ENCODE measurements at places on chromosomes 16 and 17. TPM values are rescaled to one million over a fixed set of nuclear protein-coding genes. Genes with fewer than 3 reads are reported as not detected.

- DNase-seq: no peak
Observed at GRCh38 chr16:57711-58110, 4.1 kb downstream of the SNRNP25 start.

GRCh38 chr16:66885491-66885890 is 5.2 kb downstream of the PDP2 start:
- no peak for DNase-seq

- no peak for DNase-seq
Observed at GRCh38 chr16:61364990-61365389, 671.2 kb downstream of the CDH8 start.

DNA sequence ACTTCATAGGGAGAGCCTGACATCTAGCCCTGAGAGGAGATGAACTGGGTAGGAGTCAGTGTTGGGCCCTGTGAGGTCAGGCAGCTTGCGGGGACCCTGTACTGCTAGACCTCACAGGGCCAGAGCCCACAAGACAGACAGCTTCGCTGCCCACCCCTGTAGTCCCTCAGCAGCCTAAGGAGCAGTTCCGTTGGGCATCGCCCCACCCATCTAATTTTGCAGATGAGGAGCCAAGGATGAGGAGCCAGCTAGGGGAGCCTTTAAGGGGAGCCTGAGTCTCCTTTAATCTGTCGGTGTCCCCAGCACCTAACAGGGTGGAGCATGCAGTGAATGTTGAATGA is 755 bp upstream of the TUFM start:
- no peak for DNase-seq

DNA sequence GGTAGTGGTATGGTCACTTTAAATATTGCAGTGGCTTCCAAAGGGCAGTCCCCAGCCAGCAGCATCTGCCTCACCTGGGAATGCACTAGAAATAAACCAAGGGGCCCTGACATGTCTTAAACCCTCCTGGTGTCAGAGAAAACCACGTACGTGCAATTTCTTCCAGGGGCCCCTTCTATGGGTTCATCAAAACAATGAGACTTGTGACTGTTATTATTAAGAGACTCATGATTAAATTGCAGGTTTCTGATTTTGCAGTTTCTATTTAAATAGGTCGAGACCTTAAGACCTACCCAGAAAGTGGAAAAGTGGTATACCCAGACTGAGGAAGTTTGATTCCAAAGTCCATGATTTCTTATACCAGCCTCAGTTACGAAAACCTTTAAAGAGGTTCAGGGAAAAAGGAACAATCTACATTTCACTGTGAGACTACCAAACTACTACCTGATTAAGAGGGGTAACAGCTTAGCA is 746 bp upstream of the POLG2 start:
- no peak for DNase-seq

GRCh38 chr16:29809850-29810698 is 1.9 kb upstream of the PRRT2 start:
- no peak for DNase-seq

- DNase-seq: no peak
Observed at GRCh38 chr16:55510185-55510805, 1.4 kb downstream of the LPCAT2 start.

GRCh38 chr17:75691801-75692626 is 24.9 kb downstream of the SAP30BP start:
- DNase-seq: no peak

DNA sequence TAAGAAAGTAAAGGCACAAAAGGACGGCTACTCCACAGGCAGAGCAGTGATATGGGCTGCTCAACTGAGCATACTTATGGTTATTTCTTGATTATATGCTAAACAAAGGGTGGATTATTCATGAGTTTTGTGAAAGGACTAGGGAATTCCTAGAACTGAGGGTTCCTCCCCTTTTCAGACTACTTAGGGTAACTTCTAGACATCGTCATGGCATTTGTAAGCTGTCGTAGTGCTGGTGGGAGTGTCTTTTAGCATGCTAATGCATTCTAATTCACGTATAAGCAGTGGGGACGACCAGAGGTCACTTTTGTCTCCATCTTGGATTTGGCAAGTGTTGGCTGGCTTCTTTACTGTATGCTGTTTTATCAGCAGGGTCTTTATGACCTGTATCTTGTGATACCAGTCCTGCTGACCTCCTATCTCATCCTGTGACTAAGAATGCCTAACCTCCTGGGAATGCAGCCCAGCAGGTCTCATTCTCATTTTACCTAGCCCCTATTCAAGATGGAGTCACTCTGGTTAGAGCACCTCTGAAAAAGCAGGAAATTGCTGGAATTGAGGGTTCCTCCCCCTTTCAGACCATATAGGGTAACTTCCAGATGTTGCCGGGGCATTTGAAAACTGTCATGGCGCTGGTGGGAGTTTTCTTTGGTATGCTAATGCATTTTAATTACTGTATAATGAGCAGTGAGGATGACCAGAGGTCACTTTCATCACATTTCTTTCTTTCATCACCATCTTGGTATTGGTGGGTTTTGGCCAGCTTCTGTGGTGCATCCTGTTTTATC is 388.5 kb downstream of the XYLT1 start:
- no peak for DNase-seq

DNA sequence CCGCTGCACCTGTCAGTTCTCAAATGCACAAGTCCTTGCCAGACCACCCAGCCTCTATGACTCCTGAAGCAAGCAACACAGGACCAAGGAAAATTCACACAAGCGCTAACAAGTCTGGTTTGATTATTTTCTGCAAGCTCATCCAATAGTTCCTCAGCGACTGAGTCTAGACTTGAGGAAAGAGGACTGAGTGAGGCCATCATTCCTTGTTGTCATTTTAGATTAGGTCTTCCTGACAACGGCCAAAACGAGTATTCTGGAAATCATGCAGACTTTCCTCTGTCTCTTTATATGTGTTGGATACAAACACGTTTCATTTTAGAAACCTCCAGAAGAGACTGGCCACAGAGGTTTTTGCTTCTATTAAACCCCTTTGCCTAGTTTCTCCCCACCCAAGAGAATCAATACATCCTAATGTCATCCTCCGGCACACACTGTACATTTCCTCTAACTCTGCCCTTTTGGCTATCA is 561 bp downstream of the CCDC47 start:
- peak; percentile 13 for DNase-seq

GRCh38 chr17:45226576-45226975 is 4.9 kb downstream of the FMNL1 start:
- no peak for DNase-seq

GRCh38 chr17:19271780-19272357 is 34.7 kb downstream of the EPN2 start:
- no peak for DNase-seq

GRCh38 chr16:89909777-89910716 is 8.6 kb upstream of the MC1R start:
- DNase-seq: peak; percentile 79

- DNase-seq: no peak
Observed at GRCh38 chr17:66576473-66576872, 258.4 kb upstream of the CACNG5 start.

NQO1 gene
- total RNA-seq: 155 TPM

ZSCAN10 gene
- total RNA-seq: not detected

MYH1 gene
- 0.16 TPM for total RNA-seq

OR1A1 gene
- not detected for total RNA-seq

Data from transverse colon (tissue), 4 donors.